ENCODE measurements at places on chromosomes 4 and X.

GRCh38 chr4:15738877-15739276, 36.0 kb downstream of the BST1 start:
- DNase-seq = no peak

GRCh38 chr4:144633215-144633614, 12.7 kb upstream of the HHIP start:
- DNase-seq = no peak

GRCh38 chr4:148112231-148112982, 329.8 kb downstream of the NR3C2 start:
- no peak for DNase-seq

GRCh38 chr4:76090241-76090691, 15.8 kb downstream of the ART3 start:
- DNase-seq = no peak

GRCh38 chr4:158282252-158282651, 72.0 kb downstream of the TMEM144 start:
- no peak for DNase-seq

DNA sequence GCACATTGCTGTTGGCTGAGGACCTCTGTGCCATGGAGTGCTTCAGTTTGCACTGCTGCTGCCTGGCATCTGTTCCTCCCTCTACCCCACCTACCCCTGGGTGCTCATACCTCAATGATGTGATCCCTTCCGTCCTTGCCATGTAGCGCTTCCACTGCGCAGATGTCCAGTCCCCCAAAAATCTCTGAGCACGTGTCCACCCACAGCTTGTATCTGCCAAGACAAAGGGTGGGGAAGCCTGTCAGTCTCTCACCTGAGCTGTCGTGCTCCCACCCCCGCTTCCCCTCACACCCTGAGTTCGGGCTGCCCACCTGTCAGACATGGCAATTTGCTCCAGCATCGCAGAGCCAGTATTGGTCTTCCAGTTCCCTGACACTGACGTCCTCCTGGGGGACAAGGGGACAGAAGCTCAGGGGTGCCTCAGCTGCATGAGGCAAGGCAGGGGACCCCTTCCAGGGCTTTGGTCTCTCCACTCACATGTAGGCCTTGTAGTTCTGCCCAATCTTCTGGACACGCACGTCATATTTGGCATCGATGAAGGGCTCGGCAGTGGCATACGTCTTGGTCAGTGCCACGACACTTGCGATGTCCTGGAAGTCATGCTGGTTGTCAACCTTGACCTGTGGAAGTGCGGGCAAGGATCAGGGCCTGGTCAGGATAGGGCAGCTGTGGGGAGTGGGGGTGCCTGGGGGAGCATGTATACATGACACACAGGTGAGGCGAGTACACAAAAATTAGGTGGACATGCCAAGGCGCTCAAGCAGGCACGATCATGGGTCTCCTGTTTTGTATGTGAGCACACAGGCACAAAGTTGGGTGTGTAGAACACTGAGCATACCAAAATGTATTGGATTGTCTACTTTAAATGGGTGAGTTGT, 6.0 kb upstream of the TIMP1 start:
- DNase-seq = no peak

- no peak for DNase-seq
These were observed 483.6 kb downstream of the BCOR start for GRCh38 chrX:39613997-39614679.

DNA sequence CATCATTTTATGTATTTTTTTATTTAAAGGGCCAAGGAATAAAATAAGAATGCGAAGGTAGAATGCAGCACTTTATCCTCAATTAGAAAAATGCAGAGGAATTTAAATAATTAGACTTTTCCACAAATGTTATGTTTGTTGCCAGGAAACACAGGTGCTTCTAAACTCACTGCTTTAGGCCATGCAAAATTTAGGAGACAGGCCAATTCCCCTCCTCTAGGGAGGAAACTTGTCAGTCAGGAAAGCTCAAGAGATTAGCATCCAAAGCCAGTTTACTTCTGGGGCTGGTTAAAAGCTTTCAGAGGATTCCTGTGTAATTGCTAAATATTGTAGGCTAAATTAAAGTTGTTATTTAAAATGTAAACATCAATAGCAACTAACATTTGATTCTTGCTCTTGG, 124.5 kb downstream of the DMD start:
- DNase-seq = no peak

DNA sequence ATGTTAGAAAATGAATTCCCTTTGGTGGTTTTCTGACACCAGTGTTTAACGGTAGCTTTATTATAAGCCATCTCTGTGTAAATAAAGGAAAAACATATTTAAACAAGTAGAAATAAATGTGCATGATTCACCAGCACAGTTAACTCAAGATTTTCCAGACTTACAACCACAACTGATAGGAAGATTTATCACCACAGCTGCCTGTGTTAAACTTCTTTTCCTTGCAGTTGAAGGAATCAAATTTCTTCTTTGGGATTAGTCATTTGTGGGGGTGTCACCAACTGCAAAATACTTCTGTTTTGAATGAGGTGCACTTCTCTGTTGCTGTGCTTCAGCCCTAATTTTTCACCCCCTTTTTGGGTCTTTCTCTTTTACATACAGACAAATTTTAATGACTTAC, 128.1 kb upstream of the STK26 start:
- no peak for DNase-seq

GRCh38 chr4:16253127-16253960, 27.1 kb upstream of the TAPT1 start:
- DNase-seq = no peak

DNA sequence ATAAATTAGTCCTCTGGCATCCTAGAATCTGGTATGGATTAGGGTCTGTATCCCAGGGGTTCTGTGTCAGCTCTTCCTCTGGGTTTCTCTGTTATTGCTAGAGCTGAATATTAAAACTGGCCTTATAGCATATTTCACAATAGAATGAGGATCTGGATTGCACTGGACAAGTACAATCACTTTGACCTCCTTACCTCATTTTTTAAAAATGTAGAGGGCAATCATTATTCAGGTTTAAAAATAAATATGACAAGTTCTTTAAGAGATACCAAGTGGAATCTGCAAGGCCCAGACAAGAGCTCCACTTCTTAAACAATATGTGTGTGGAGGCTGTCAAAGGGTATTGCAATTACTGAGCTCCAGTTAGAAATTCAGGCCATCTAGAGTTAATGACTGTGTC, 1.4 kb downstream of the PALLD start:
- DNase-seq = no peak

- DNase-seq = peak; percentile 8
These were observed 38.6 kb downstream of the UNC5C start for GRCh38 chr4:95510145-95510544.

DNA sequence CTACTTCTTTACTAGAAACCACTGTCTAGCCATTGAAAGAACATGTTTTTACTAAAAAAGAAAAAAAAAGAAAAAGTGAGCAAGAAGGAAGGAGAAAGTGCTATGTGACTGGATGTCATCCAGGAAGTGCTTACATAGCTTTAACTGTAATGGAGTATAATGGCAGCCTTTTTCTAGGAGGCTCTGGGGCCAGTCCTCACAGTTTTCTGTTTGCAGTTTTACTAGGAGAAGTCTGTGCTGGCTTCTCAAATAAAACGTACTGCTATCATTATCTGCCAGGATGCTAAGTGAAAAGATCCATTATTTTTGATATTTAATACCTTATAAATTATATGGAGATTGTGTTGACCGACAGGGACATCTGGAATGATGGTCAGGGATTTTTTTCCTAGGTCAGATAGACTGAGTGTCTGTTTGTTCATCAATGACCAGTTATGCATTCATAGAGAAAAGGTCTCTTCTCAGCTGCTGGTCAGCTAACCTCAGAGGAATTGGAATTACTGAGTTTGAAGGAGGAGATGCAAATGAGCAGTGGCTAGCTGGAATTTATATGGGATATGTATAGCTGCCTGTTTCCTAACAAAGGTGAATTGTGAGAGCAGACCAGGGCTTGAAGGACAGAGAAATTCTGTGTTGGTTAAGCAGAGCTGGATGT, 21.7 kb downstream of the LPAR4 start:
- no peak for DNase-seq

GRCh38 chr4:184460499-184461285, 13.7 kb downstream of the IRF2 start:
- DNase-seq = no peak

DNA sequence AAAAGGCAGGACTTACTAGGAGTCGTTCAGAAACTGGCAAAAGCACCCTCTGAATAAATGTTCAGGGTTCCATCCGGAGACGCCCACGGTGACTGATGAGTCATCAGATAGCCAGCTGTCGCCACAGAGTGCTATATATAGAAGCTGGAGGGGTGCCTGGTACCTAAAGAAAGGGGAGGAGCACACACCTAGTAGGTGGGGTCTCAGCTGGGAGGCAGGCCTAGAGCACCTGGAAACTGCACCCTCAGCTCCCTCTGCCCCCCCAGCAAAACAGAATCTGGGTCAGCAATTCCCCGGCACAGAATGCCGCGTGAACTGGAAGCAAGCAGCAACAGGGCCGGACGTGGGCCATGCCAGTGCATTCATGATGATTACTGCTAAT, 242.0 kb downstream of the BCOR start:
- DNase-seq = peak; percentile 12

DNA sequence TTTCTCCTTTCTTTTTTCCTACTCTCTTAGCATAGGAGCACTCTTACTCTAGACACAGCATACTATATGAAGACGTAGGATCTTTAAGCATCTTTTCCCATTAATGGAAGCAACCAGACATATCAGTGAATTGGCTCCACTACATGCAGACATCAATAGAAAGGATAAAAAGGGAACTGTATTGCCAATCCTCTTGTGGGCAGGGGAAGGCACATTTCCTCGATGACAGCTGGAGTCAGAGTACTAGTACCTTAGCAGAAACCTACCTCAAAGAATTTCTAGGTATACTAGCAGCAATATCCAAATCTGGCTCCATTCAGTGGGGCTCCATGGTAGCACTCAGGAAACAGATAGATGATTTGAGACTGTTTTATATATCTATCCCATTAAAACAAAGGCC, 20.1 kb downstream of the CYBB start:
- DNase-seq = no peak

DNA sequence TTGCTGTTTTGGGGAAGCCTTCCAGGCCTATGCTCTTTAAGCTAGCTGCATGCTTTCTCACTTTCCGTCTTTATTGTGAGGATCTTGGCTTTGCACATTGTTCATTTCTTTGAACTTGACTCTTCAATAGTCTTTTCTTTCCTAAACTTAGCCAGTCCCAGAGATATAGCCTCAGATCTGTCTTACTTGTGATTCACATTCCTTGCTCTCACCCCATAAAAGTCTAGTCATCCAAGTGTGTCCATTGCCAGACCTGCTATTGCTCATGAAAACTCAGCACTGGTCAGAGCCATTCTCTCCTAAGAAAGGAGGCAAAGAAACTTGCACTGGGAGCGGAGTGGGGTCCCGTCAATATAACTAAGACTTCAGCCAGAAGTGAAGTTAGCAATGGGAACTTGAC, 275.0 kb upstream of the CTSO start:
- DNase-seq = no peak

DNA sequence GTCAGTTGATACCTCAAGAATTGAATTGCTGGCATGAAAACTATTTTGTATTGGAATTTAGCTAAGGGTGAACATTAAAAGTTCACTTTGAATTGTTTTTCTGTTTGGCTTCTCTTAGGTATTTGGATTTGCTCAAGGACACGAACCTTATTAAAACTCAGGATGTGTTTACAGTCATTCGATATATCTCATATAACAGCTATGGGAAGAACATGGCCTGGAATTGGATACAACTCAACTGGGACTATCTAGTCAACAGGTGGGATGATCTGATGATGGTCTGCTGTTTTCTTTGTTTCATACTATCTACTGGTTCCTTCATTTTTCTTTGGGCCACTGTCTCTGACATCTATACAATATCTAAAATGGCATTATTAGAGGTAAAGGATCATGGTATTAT, 69.7 kb downstream of the PITX2 start:
- no peak for DNase-seq

- no peak for DNase-seq
These were observed 74.2 kb upstream of the CT45A1 start for GRCh38 chrX:135639066-135639780.

GRCh38 chrX:26414534-26414933, 198.6 kb downstream of the MAGEB5 start:
- DNase-seq = no peak

DNA sequence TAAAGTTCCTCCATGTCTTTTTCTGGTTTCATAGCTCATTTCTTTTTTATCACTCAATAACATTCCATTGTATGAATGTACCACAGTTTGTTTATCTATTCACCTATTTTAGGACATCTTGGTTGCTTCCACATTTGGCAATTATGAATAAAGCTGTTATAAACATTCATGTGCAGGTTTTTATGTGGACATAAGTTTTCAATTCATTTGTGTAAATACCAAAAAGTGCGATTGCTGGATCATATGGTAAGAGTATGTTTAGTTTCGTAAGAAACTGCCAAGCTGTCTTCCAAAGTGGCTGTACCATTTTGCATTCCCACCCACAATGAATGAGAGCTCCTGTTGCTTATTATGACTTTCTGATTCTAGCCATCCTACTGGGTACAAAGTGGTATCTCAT, 36.3 kb upstream of the ZFX start:
- no peak for DNase-seq

DNA sequence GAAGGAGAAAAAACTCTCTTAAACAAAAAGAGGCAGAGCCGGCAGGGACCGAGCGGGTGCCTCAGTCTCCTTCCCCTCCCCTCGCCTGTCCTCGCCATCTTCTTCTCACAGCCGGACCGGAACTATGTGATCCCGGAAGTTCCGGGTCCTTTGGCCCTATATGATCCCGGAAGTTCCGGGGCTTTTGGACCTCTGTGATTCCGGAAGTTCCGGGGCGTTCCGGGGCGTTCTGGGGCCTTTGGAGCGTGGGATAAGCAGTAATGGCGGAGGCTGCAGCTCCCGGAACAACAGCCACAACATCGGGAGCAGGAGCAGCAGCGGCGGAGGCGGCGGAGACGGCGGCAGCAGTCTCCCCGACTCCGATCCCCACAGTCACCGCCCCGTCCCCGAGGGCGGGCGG, 98.9 kb upstream of the MED14 start:
- no peak for DNase-seq

- DNase-seq = no peak
These were observed 8.5 kb upstream of the ERCC6L start for GRCh38 chrX:72247206-72247942.

DNA sequence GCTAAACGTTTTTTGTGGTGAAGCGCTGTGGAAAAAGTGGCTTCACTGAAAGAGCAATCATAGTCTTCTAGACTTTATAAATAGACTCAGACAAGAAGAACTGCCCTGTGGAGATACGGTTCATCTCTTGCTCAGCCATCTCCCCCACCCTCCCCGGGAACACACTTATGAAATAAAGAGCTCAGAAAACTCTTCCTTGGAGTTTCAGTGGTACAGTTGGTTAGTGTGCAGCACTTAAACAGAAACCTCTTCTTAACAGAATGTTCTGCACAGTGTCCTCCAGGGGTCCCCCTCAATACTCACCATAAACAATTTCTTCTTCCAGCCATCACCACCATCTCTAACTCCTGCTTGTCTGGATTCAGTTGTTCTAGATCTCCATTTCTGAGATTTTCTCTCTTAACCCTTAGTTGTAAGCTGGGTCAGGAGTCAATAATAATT, 313.0 kb downstream of the ARHGAP10 start:
- peak; percentile 13 for DNase-seq

GRCh38 chrX:8981723-8982122, 52.2 kb downstream of the FAM9B start:
- DNase-seq = no peak

All from cerebellum (tissue), 4 donors.